Neural progenitor cell (in vitro differentiated cells): ENCODE measurements at places on chromosomes 16 and 17. TPM values are rescaled to one million over a fixed set of nuclear protein-coding genes. Genes with fewer than 3 reads are reported as not detected.

Gene SYNGR3
- 4.4 and 8.7 TPM in 2 replicates for total RNA-seq

Gene WIPF2
- 6.8 and 9.3 TPM in 2 replicates for total RNA-seq

Gene CCL16
- not detected in 2 replicates for total RNA-seq

Gene RAB26
- total RNA-seq = 2.1 and 4.4 TPM in 2 replicates

Gene ADAMTS18
- 0.59 and 1.9 TPM in 2 replicates for total RNA-seq

Gene CEMP1
- total RNA-seq = 0.09 TPM in 1 of 2 replicates, not detected in the other

Gene PPM1E
- 13.2 and 18.8 TPM in 2 replicates for total RNA-seq

Gene DNASE1L2
- total RNA-seq = 0.21 and 1.6 TPM in 2 replicates

Gene LRRC36
- 0.34 TPM in 1 of 2 replicates, not detected in the other for total RNA-seq

Gene CCDC144A
- 5.4 and 8.2 TPM in 2 replicates for total RNA-seq

- peak; percentile 32 for DNase-seq
Observed at GRCh38 chr16:68093816-68094613, 8.8 kb downstream of the NFATC3 start.

DNA sequence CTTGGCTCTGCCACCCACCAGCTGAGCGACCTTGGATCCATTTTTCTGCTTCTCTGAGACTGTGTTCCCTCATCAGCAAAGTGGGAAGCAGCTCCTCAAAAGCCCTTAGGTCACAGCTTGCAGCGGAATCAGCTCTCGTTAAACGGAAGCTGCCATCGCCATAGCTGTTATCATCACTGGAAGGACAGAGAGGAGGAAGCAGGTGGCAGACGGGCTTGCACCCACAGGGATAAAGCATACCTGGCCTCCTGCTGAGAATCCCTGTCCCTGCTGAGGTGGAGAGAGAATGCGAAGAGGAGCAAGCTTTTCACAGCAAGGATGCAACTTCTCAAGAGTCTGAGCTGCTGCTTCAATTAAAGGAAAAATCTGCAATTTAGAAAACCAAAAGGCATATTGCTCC is 106.6 kb downstream of the CLEC16A start:
- no peak for DNase-seq

DNA sequence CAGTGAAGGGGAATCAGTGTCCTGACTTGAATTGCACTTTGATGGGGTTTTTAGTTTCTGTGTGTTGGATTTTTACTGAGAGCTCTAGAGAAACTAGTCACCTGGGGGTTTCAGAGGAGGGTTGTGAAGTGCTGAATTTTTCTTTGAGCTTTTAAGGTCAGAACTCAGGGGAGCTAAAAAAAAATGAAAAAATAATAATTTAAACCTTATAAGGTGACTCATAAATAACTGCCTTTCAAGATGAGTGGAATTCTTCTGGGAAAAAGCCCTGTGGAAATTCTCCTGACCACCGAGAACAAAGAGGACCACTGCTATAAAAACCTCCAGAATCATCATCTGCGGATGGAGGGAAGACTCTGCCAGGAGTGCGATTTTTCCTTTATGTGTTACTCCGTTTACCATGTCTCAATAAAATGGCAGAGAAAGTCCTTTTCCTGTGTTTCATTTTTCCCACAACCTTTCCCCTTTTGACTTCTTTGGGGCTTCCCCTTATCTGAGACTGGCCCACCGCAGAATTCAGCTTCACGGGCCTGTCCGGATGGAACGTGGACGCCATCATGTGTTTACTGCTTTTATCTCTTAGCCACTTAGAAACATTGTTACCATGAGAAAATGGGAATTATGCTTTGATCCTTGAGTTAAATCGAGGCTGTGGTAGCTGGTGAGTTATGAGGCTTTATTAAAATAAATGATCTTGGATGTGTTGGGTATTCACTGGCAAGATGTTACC is 39.7 kb downstream of the RPTOR start:
- DNase-seq = no peak

GRCh38 chr16:27458258-27458657 is 56.3 kb downstream of the IL21R start:
- DNase-seq = no peak

- DNase-seq = no peak
Observed at GRCh38 chr17:33284022-33284421, 9.1 kb downstream of the ASIC2 start.

DNA sequence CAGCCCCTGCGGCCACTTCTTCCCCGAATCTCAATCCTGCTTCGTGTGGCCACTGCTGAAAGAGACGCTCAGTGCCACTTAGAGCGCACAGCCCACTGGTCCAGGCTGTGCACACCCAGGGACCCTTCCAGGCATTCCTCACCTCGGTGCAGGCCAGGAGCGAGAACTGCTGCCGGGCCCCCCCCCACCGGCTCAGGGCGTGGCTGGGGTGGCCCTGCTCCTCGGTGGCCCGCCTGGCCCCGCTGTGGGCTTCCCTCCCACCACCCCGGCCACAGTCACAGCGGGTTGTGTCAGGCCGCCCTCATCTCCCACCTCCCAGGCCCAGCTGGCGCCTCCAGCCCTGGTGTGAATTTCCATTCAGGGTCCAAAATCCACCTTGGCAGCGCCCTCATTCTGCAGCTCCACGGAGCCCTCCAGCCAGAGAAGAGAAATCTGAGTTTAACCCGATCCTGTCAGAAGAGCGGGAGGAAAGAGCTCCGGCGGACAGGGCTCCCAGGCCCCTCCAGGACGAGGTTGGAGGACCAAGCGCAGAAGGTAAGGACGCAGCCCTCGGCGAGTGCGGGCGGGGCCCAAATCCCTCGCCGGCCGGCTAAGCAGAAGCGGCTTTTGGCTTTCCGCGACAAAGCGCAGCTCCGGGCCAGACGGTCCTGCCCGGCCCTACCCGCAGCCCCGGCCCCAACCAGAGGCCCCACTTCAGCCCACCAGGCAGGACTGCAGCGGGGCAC is 12.0 kb downstream of the TBC1D16 start:
- DNase-seq = peak; percentile 41

GRCh38 chr17:81125573-81126081 is 39.7 kb upstream of the PVALEF start:
- DNase-seq = no peak

DNA sequence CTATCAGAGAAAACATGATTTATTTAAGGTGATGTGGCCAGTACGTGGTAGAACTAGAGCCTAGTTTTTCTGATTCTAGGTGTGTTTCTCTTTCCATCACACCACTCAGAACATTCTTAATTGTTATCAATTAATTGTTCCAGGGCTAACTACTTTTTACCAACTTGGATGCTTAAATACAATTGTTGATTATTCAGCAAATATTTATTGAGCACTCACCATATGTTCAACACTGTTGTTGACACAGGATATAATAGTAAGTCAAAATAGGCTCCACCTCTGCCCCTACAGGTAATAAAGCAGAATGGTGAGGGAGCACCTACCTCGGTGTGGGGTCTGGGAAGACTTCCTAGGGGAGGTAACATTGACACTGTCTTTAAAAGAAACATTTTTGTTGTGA is 16.1 kb downstream of the GNAO1 start:
- no peak for DNase-seq

DNA sequence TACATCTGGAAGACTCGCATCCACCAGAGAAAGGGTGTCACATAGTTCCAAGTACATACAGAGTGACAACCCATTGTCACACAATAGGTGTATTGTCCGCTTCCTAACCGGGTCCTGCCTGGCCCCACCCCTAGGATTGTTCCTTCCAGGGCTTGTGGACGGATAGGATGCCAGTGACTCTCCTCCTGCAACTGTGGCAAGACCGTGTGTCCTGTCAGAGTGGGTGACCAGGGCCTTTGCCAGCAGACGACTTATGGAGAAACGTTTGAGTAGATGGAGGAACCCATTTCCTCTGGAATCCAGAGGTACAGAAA is 258.4 kb downstream of the CPPED1 start:
- DNase-seq = no peak

DNA sequence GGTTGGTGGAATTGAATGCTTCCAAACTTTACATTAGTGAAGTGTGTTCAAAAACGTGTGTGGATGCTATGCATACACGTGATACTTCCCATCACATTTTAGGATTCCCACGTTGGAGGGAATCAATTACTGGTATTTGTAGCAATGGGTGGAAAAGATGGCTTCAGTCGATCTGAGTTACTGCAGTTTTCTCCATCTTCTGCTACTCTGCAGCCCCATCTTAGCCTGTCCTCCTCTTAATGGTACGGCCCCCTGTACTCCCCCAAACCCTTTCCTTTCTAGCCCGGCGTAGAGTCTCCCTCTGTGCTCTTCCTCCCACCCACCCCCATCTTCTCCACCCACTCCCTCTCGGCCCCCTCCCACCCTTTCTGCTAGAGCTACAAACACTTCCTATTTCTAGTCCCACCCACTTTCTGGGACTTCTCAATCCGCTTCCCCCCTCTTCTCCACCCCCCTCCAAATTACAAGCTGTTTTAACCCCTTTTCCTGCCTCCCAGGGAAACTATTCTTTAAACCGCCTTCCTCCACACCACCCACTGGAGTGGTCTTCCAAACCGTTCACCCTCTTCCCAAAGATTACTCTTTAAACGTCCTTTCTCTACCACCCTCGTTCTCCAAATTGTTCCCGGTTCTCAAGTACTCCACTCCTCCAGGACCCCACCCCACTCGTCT is 1.1 kb downstream of the CHTF8 start:
- peak; percentile 67 for DNase-seq

GRCh38 chr17:49928837-49929475 is 40.0 kb upstream of the DLX4 start:
- DNase-seq = no peak

DNA sequence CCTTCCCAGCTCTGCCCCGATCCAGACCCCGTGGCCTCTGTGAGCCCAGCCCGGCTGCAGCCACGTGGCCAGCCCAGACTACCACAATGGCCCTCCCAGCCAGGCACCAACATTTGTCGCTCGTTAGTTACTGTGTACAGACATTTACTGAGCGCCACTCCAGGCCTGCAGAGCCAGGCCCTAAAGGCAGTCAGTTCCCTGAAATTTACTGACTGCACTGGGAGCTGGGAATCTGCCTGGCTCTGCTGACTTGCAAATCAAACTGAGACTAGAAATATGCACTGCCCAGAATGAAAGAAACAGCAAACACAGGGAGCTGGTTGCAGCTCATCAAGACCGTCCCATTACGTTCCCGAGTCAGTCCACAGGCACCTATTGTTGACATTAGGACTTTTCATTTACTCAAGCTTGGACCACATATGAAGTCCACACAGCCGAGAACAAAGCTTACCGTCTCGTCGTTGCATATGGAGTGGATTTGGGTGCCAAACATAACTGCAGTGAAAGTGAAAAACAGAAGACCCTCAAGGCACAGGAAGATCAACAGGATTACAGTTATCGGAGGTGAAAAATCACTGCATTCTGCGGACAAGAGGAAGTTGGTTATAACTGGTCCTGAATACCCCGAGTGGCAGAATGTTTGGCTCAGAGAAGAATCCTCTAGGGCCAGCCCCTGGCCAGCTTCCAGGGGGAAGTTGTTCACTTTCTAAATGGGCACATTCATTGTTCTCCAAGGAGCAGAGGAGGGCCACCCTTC is 34.5 kb downstream of the ZDHHC7 start:
- no peak for DNase-seq

DNA sequence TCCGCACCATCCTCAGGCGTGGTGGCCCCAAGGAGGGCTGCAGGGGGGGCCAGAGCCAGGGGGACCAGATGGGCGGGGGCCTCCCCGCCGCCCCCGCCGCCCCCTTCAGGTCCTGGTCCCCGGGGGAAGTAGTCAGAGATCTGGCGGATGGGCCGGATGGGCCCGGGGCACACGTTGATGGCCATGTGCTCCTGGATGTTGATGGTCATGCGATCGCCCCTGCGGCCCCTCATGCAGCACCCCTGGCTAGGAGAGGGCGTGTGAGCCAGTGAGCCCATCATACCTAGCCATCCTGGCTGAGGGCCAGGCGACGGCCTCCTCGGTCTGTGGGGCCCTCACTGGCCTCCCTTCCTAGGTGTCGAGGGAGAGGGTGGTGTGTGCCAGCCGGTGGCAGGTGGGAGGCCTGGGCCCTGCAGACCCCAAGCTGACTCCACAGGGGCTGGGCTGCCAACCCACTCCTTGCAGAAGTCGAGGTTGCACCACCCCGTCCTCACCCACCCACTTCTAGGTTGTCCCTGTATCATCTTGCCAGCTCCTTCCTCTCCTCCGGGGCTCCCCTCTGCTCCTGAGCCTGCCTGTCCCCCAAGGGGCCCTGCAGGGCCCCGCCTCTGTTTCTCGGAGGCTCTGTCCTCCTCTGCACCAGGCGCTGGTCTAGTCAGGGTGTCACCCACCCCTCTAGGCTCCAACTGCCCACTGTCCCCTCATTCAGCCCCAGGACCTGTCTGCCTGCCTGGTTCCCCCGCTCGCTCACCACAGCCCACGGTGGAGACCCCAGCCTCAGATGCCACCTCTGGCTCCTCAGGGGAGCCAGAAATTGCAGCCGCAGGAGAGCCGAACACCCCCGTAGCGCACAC is 610 bp downstream of the DOC2A start:
- no peak for DNase-seq

DNA sequence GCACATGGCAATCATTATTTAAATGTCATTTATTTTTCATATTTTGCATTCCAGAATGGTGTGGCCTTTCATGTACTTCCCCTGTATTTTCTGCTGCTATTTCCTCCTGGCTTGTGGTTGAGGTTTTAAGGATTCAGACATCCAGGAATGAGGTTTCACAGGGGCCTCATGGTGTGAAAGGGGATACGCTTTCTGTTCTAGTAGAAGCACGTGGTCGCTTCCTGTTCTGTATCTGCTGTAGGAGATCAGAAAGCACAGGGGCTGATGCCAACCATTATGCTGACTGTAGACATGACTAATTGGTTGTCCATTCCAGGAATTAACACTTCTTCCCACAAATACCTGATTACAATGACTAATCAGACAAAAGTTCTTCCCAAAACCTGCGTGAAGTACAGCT is 405.9 kb downstream of the SHISA9 start:
- DNase-seq = no peak

- DNase-seq = no peak
Observed at GRCh38 chr17:55168958-55169687, 95.6 kb upstream of the HLF start.

DNA sequence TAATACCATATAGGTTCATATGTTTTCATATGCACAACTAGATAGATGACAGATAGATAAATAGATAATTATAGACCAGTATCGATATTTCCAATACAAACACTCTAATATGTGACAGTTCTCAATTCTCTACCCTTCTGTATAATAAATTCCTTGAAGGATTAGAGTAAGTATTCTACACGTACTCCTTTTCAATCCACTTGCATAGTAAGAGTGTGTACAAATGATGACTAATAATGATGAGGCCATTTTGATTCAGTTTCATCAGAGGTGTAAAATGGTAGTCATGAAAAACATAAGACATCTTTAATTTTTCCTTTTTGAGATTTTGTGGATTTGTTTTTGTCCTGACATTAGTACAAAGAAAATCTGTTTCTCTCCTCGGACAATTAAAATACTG is 188.3 kb upstream of the WSB1 start:
- no peak for DNase-seq

DNA sequence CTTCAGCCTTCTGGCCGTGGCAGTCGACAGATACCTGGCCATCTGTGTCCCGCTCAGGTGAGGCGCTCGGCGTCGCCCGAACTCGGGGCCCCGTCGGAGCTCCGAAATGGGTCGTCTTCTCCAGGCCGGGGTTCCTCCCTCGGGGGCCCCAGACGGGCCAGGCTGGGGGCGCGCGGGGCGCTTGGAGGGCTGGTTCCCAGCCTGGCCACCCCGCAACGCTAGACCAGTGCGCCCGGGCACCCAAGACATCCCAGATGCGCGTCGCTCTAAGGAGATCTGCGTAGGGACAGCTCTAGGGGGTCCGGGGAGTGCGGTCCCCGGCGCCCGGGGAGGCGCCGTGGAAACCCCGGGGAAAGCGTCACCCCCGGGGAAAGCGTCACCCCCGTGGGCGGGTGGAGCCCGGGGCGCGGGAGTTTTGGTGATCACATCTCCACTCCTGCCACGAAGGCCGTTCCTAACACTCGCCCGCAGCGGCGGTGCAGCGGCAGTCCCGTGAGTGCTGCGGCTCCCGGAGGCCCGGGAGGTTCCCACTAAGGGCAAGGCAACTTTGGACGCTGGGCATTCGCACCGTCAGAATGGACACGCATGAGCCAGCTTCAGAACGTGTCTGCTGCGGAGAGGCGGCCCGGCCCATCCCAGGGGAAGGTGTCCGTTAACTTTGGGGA is 729 bp downstream of the ADORA2B start:
- DNase-seq = peak; percentile 56
